ENCODE measurements at places on chromosomes 1 and 21. TPM values are rescaled to one million over a fixed set of nuclear protein-coding genes. Genes with fewer than 3 reads are reported as not detected.
A peak's percentile ranks its signal among the peaks of the same experiment; 100 is the strongest.

STUM gene
- not detected for total RNA-seq

FAM89A gene
- 3.3 TPM for total RNA-seq

DNA sequence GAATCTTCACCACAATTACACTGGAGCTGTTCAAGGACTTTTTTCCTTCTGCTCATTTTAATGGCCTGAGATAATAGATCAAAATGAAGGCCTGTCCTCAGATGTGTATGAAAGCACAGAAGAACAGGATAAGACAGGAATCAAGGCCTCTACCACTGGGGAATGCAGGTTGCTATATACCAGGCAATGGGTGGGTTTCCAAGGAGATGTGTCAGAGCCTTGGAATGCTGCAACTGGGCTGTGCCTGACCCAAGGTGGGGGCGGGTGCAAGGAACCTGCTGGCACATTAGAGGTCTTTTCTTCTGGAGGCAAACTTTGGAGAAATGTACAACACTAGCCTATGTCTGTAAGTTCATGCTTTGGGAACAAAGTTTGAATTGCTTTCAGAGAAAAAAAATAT lies 21.7 kb upstream of the LAMC2 start:
- no peak overlapping the region for H3K27ac ChIP-seq
- H3K4me3 ChIP-seq, result no peak overlapping the region
- H3K4me1 ChIP-seq, result no peaks in the 10 kb centered on the region
- no peaks in the 10 kb centered on the region for H3K27me3 ChIP-seq

GRCh38 chr1:226497991-226498639 lies 50.4 kb upstream of the STUM start:
- no peak for DNase-seq
- no peak overlapping the region for H3K27ac ChIP-seq
- no peaks in the 10 kb centered on the region for H3K4me1 ChIP-seq
- H3K36me3 ChIP-seq, result no peaks in the 10 kb centered on the region
- H3K27me3 ChIP-seq, result no peaks in the 10 kb centered on the region

GRCh38 chr1:40956407-40956806 lies 23.1 kb upstream of the CTPS1 start:
- peaks cover 3% of the 10 kb centered on the region for H3K27me3 ChIP-seq
- DNase-seq, result no peak
- H3K36me3 ChIP-seq, result no peaks in the 10 kb centered on the region

GRCh38 chr1:21603177-21604138 lies 65.7 kb downstream of the RAP1GAP start:
- DNase-seq, result no peak
- H3K27me3 ChIP-seq, result no peaks in the 10 kb centered on the region
- no peak overlapping the region for H3K27ac ChIP-seq
- no peaks in the 10 kb centered on the region for H3K36me3 ChIP-seq

- peaks cover 45% of the 10 kb centered on the region for H3K36me3 ChIP-seq
- peak overlapping the region; percentile 26 for H3K4me3 ChIP-seq
- peak; percentile 32 for DNase-seq
- no peaks in the 10 kb centered on the region for H3K4me1 ChIP-seq
- H3K27ac ChIP-seq, result no peak overlapping the region
These were observed 9.7 kb downstream of the OR2B11 start for GRCh38 chr1:247448107-247448791.

DNA sequence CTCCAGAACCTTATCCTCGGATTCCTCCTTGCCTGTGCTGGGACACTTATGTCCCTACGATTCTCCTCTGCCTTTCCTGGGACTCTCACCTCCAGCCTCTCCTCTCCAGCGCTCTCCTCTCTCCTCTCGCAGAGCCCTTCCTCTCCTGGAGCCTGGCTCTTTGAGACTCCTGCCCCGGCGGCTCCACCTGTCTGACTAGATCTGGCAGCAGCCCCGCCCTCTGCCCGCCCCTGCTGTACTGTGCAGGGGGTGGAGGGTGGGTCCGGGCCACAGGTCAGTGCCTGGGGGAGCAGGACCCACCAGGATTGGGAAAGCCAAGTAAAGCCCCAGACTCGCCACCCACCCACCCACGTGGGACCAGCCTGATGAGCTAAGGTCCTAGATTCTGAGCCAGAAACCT lies 1.6 kb downstream of the ELOVL1 start:
- no peaks in the 10 kb centered on the region for H3K27me3 ChIP-seq
- peak overlapping the region; percentile 79 for H3K27ac ChIP-seq
- no peak for DNase-seq

CELA2B gene
- total RNA-seq, result not detected

DNA sequence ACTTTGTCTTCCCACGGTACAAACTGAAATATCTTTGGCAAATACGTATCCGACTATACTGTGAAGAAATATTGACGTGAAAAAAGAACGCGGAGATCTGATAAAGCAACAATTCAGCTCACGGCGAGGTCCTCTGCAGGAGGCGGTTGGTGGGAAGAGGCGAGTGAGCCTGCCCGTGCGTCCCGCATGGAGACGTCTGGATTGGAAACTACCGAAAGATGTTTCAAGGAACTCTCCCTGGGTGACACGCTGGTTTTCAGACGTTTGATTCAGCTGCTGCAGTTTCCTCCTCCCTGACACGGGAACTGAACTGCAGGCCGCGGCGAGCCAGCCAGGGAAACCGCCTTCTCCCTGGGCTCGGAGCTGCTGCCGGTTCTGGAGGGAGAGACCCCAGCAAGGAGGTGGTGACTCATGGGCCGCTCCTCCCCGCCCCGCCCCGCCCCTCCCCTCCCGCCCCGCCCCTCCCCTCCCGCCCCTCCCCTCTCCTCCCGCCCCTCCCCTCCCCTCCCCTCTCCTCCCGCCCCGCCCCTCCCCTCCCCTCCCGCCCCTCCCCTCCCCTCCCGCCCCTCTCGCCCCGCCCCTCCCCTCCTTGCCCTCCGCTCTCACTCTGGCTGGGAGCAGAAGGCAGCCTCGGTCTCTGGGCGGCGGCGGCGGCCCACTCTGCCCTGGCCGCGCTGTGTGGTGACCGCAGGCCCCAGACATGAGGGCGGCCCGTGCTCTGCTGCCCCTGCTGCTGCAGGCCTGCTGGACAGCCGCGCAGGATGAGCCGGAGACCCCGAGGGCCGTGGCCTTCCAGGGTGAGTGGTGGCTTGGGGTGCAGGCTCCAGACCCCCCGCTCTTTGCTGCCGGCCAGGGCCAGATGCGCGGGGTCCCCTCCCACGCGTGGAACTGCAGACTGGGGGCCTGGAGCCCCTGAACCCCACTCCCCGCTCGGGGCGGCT lies at the start of gene COL6A1:
Gene COL6A1 (plus strand): TSS at position 620 of the 941 bp plus-strand sequence. CDS start 81 bp downstream, at position 701.
- H3K4me1 ChIP-seq, result peaks cover 32% of the 10 kb centered on the region
- H3K27me3 ChIP-seq, result peaks cover 6% of the 10 kb centered on the region
- no peak within 1 kb of the TSS for H3K27ac ChIP-seq
- peak; percentile 59 for DNase-seq
- H3K4me3 ChIP-seq, result peak within 1 kb of the TSS; percentile 59

C1orf56 gene
- 0.58 TPM for total RNA-seq

GRCh38 chr1:25641931-25642573 lies 25.5 kb downstream of the MAN1C1 start:
- peaks cover 23% of the 10 kb centered on the region for H3K36me3 ChIP-seq
- no peaks in the 10 kb centered on the region for H3K27me3 ChIP-seq
- peak overlapping the region; percentile 36 for H3K4me3 ChIP-seq
- DNase-seq, result no peak
- H3K4me1 ChIP-seq, result peaks cover 54% of the 10 kb centered on the region
- H3K27ac ChIP-seq, result peak overlapping the region; percentile 72

CGN gene
- total RNA-seq, result 0.08 TPM

TCEA3 gene
- 33.1 TPM for total RNA-seq

DNA sequence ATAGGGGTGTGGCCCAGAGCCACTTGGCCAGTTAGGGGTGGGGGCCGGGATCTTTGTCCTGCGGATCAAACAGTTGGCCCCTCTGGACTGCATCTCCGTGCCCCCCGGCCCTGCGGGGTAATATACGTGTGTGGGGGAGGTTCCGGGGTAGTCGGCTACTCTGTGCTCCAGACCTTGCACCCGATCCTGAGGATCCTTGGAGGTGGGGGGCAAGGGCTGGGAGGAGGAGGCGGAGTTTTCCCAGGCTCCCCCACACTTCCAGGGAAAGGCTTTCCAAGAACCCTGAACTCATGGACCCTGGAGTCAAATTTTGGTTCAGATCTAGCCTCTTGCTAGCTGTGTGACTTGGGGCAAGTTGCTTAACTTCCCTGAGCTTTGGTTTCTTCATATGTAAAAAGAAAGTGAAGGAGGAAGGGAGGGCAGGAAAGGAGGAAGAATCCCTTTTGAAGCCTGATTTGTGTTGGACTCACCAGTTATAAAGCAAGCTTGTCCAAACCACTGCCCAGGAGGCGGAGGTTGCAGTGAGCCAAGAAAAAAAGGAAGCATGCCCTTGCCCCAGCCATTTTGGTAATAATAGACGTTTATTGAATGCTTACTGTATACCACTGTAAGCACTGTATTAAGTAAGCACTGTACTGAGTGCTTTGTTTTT lies 686 bp downstream of the MIIP start:
- H3K4me3 ChIP-seq, result peak overlapping the region; percentile 81
- peak; percentile 40 for DNase-seq
- H3K27ac ChIP-seq, result peak overlapping the region; percentile 17
- no peaks in the 10 kb centered on the region for H3K27me3 ChIP-seq

DNA sequence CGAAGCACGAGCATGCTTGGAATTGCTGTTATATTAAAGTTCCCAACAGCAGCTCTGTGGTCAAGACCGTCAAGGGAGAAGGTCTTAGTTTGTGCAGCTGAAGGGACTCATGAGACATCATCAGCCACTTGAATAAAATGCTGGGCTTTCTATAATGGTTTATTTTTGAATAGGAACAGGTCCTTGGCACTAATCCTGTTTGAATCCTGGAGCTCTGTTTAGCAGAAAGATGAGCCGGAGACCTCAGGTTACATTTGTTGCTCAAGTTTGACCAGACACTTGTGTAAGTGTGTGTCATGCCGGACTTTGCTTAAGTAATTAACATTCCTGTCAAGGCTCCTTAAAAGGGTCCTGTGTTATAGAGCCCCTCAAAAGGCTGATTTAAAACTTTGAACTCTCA lies 186.5 kb downstream of the ROR1 start:
- H3K4me1 ChIP-seq, result no peaks in the 10 kb centered on the region
- no peak for DNase-seq
- no peak overlapping the region for H3K27ac ChIP-seq
- no peaks in the 10 kb centered on the region for H3K36me3 ChIP-seq
- no peaks in the 10 kb centered on the region for H3K27me3 ChIP-seq

- H3K4me1 ChIP-seq, result peaks cover 51% of the 10 kb centered on the region
- no peaks in the 10 kb centered on the region for H3K27me3 ChIP-seq
- no peak overlapping the region for H3K4me3 ChIP-seq
- peaks cover 39% of the 10 kb centered on the region for H3K36me3 ChIP-seq
These were observed 79.6 kb downstream of the SLC45A1 start for GRCh38 chr1:8397511-8397910.

GRCh38 chr1:160836561-160836960 lies 26.1 kb downstream of the CD244 start:
- H3K36me3 ChIP-seq, result no peaks in the 10 kb centered on the region
- DNase-seq, result no peak
- peak overlapping the region; percentile 76 for H3K27ac ChIP-seq
- peaks cover 55% of the 10 kb centered on the region for H3K4me1 ChIP-seq

DNA sequence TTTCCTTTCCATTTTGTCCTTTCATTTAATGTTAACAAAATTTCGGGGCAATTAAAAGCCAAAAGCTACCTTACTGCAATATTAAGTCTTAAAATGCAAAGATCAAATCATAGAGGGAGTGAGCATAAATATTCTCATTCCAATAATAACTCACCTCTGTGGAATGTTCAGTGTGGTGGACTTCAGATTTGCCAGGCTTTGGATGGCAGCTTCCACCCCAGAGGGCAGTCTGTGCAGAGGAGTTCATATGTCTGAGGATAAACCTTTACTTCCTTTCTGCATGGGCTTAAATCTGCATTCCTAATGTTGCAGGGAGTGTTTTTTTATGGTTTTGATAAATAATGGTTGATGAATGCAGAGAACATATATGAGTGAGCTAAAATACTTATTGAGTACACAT lies 16.3 kb downstream of the KIAA0040 start:
- no peak overlapping the region for H3K4me3 ChIP-seq
- H3K4me1 ChIP-seq, result peaks cover 31% of the 10 kb centered on the region
- H3K27me3 ChIP-seq, result no peaks in the 10 kb centered on the region
- DNase-seq, result no peak
- H3K36me3 ChIP-seq, result peaks cover 61% of the 10 kb centered on the region
- H3K27ac ChIP-seq, result no peak overlapping the region

DNA sequence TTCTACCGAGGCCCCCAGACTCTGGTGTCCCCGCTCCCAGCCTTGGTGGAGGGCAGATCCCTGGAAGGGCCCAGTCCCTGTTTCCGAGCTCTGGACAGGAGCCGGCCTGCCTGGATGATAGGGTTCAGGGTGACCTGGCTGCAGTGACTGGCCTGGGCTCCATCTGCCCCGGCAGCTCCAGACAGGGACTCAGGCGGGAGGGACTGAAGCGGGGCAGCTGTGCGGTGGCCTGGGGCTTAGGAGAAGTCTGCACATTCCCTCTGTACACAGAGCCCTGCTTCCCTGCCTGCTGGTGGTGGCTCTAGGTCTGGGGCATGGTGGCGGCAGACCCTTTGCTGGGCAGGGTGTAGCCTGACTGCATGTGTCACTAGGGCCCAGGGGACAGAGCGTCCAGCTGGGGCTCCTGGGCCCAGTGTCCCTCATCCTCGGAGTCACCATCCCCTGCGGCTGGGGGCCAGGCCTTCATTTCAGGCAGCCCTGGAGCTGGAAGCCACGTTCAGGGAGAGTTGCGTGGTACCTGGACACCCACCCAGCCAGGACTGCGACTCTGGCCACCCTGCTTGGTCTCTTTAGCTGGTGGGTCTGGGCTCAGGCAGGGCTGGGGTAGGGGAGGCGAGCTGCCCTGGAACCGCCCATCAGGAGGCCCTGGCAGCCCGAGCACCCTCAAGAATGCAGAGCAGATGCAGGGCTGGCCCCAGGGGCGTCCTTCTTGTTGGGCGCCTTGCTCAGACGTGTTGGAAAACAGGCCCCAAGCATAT lies 9.6 kb downstream of the ARHGEF16 start:
- DNase-seq, result no peak
- no peak overlapping the region for H3K27ac ChIP-seq
- no peak overlapping the region for H3K4me3 ChIP-seq

GRCh38 chr1:214538496-214538895 lies 12.9 kb downstream of the PTPN14 start:
- no peaks in the 10 kb centered on the region for H3K36me3 ChIP-seq
- no peaks in the 10 kb centered on the region for H3K4me1 ChIP-seq
- H3K27ac ChIP-seq, result no peak overlapping the region
- no peak for DNase-seq
- no peak overlapping the region for H3K4me3 ChIP-seq
- no peaks in the 10 kb centered on the region for H3K27me3 ChIP-seq

GRCh38 chr1:221435504-221435904 lies 306.4 kb downstream of the DUSP10 start:
- H3K27ac ChIP-seq, result no peak overlapping the region
- DNase-seq, result no peak
- H3K4me1 ChIP-seq, result peaks cover 8% of the 10 kb centered on the region
- no peaks in the 10 kb centered on the region for H3K27me3 ChIP-seq
- H3K36me3 ChIP-seq, result no peaks in the 10 kb centered on the region

DNA sequence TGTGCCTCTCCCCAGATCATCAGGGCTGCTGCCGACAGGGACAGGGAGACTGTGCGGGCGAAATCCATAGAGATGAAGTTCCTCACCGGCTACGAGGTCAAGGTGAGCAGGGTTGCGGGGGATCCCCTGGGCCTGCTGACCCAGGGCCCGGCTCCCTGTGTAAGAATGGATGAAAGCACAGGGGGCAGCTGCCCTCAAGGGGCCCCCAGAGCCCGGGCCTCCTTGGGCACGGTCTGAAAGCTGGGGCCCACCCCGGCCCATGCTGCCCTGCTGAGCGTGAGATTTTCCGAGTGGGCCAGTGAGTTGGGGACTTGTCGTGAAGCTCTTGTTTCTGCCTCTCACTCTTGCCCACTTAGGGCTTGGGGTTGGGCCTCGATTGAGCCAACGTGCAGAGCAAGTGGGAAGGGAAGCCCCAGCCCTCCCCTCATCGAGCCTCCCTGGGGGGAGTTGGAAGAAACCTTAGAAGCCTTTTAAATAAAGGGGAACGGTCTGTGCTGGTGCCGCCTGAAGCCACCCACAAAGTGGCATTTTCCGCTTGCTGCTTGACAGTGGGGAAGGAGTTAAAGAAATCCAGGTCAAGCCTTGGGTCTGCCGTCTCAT lies 45.2 kb downstream of the COQ8A start:
- DNase-seq, result no peak
- H3K4me1 ChIP-seq, result peaks cover 11% of the 10 kb centered on the region
- no peak overlapping the region for H3K27ac ChIP-seq

Measured in CD4-positive, alpha-beta T cell (primary cell).